ENCODE measurements at places on chromosomes 13 and 19.
A peak's percentile ranks its signal among the peaks of the same experiment; 100 is the strongest.

DNA sequence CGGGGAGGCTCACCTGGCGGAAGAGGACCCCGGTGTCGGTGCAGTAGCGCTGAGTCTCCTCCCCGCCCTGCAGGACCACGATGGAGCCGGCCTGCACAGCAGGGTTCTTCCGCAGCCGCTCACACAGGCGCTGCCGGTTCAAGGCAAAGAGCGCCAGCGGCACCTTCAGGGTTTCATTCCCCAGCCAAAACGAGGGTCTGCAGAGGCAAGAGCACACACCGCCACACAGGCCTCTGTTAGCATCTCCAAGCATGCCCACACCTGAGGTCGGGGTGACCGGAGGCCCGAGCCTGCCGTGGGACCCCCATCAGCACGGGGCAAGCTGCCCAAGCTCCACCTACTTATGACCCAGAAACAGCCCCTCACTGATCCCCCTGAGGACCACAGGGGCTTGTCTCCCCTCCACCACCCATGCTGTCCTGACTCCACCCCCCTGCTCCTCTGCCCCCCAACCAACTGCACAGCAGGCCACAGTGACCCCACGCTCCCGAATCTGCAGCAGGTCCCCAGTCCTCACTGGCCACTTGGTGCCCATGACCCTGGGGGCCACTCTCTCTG is 8.9 kb downstream of the PEPD start:
- H3K27me3 ChIP-seq, result no peaks in the 10 kb centered on the region
- no peaks in the 10 kb centered on the region for H3K36me3 ChIP-seq
- no peak for DNase-seq
- no peak overlapping the region for H3K27ac ChIP-seq
- no peaks in the 10 kb centered on the region for H3K4me1 ChIP-seq

DNA sequence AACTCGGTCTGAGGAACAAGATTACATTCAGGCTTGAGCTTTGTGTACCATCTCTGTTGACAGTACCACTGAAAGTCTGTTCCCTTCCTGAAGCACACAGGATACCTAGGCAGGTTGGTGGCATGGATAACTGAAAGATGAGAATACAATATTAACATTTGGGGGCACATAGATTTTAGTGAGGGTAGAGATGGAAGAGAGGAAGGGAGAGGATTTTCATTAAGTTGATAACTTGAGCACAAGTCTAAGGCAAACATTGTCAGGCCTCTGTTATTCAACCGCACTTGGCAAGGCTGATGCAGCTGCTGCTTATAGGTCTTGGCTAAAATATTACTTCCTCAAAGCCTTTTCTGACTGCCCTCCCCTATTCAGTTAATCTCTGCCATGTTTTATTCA is 10.9 kb downstream of the MIR17HG start:
- H3K4me3 ChIP-seq, result no peak overlapping the region
- H3K27me3 ChIP-seq, result no peaks in the 10 kb centered on the region
- peaks cover 45% of the 10 kb centered on the region for H3K36me3 ChIP-seq
- 0 out of 2 replicates have a peak overlapping the region, but pooled peaks have one; percentile 6 for H3K27ac ChIP-seq

DNA sequence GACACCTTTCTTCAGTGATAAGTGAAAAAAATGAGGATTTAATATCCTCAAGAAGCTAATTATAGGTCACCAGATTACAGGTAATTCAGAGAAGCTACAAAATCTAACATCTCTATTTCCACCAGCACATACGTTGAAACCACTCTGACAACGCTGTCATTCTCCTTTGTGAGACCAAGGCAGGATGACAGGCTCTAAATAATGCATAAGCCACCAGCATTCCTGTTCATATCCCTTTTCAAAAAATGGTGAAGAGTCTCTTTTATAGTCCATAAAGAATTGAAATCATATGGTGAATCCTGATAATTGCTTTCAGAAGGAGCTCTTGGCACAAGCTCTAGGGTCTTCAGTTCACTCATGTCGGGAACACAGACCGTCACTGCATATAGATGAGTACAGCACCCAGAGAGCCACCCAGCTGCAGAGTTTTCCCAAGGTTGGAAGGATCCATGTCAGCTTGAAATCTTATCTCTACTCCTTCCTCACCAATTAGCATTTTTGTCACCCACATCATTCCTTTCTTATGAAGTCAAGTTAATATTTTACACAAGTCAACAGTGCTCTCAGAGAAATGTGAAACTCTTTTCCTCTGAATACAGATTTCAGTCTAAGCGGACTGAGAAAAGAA is 431.4 kb downstream of the TBC1D4 start:
- DNase-seq, result no peak
- no peaks in the 10 kb centered on the region for H3K27me3 ChIP-seq
- no peak overlapping the region for H3K27ac ChIP-seq
- no peaks in the 10 kb centered on the region for H3K36me3 ChIP-seq

DNA sequence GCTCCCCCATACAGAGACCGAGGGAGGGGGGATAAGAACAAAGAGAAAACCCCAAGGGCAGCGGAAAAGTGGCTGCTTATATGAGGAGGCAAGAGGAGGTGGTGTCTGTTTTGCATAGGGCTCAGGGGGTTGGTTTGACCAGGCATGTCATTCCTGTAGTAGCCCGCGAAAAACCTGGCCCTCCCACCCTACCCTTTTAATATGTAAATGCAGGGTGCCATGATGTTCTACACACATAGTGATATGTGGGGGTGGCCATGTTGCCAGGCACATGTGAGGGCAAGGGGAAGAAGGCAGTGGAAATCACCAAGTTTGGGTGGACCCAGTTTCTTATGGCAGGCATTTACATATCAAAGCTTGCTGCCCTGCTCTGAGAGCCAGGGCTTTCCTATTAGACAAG is 203.5 kb upstream of the UBL3 start:
- H3K36me3 ChIP-seq, result no peaks in the 10 kb centered on the region
- H3K4me1 ChIP-seq, result no peaks in the 10 kb centered on the region
- H3K4me3 ChIP-seq, result no peak overlapping the region

DNA sequence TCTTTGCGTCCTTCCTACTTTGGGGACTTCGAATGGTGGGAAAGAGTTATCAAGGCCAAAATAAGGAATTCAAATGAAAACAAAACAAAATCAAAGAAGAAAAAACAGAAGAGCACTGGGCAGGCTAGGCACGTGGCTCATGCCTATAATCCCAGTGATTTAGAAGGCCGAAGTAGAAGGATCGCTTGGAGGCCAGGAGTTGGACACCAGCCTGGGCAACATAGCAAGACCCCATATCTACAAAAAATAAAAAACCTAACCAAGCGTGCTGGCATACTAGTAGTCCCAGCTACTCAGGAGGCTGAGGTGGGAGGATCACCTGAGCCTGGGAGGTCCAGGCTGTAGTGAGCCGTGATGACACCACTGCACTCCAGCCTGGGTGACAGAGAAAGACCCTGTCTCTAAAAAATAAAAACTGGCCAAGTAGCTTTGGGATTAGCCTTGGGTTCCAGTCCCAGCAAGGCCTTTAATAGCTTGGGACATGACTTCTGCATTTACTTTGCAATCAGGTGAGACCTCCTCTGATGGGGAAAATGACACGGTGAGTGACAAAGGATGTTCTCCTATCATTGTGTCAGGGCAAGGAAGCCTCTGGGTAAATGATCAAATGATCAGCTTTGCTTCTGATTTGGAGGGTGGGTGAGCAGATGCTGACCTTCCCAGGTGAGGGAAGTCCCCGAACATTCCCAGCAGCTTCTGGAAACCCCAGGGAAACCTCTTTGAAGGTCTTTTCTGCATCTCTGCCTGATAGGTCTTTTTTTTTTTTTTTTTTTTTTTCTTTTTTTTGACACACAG is 7.1 kb downstream of the ICAM1 start:
- no peak overlapping the region for H3K4me3 ChIP-seq
- H3K27me3 ChIP-seq, result no peaks in the 10 kb centered on the region
- no peak for DNase-seq
- H3K36me3 ChIP-seq, result peaks cover 5% of the 10 kb centered on the region

GRCh38 chr13:74904556-74904955 is 577.4 kb downstream of the TBC1D4 start:
- peak; percentile 9 for DNase-seq
- H3K4me3 ChIP-seq, result no peak overlapping the region
- H3K4me1 ChIP-seq, result no peaks in the 10 kb centered on the region
- no peaks in the 10 kb centered on the region for H3K36me3 ChIP-seq
- no peaks in the 10 kb centered on the region for H3K27me3 ChIP-seq

GRCh38 chr19:46384396-46384795 is 29.0 kb downstream of the CCDC8 start:
- no peak for DNase-seq
- no peak overlapping the region for H3K27ac ChIP-seq
- no peaks in the 10 kb centered on the region for H3K27me3 ChIP-seq

GRCh38 chr19:50994129-50994528 is 7.3 kb downstream of the KLK8 start:
- no peak overlapping the region for H3K27ac ChIP-seq
- H3K27me3 ChIP-seq, result no peaks in the 10 kb centered on the region
- no peak overlapping the region for H3K4me3 ChIP-seq
- H3K36me3 ChIP-seq, result no peaks in the 10 kb centered on the region
- no peaks in the 10 kb centered on the region for H3K4me1 ChIP-seq

GRCh38 chr13:64688893-64689677 is 2541.1 kb downstream of the PCDH9 start:
- no peak overlapping the region for H3K4me3 ChIP-seq
- no peaks in the 10 kb centered on the region for H3K4me1 ChIP-seq
- no peak overlapping the region for H3K27ac ChIP-seq
- DNase-seq, result no peak
- H3K27me3 ChIP-seq, result no peaks in the 10 kb centered on the region

GRCh38 chr13:49571299-49572240 is 13.8 kb downstream of the RCBTB1 start:
- no peaks in the 10 kb centered on the region for H3K27me3 ChIP-seq
- H3K4me1 ChIP-seq, result peaks cover 11% of the 10 kb centered on the region
- no peak overlapping the region for H3K27ac ChIP-seq
- peaks cover 14% of the 10 kb centered on the region for H3K36me3 ChIP-seq
- H3K4me3 ChIP-seq, result no peak overlapping the region
- no peak for DNase-seq

- DNase-seq, result no peak
- no peak overlapping the region for H3K27ac ChIP-seq
- peaks cover 4% of the 10 kb centered on the region for H3K27me3 ChIP-seq
- H3K4me3 ChIP-seq, result no peak overlapping the region
These were observed 48.7 kb downstream of the CCNE1 start for GRCh38 chr19:29860492-29860891.

GRCh38 chr13:64819081-64819480 is 2411.1 kb downstream of the PCDH9 start:
- no peak for DNase-seq
- H3K4me1 ChIP-seq, result no peaks in the 10 kb centered on the region

DNA sequence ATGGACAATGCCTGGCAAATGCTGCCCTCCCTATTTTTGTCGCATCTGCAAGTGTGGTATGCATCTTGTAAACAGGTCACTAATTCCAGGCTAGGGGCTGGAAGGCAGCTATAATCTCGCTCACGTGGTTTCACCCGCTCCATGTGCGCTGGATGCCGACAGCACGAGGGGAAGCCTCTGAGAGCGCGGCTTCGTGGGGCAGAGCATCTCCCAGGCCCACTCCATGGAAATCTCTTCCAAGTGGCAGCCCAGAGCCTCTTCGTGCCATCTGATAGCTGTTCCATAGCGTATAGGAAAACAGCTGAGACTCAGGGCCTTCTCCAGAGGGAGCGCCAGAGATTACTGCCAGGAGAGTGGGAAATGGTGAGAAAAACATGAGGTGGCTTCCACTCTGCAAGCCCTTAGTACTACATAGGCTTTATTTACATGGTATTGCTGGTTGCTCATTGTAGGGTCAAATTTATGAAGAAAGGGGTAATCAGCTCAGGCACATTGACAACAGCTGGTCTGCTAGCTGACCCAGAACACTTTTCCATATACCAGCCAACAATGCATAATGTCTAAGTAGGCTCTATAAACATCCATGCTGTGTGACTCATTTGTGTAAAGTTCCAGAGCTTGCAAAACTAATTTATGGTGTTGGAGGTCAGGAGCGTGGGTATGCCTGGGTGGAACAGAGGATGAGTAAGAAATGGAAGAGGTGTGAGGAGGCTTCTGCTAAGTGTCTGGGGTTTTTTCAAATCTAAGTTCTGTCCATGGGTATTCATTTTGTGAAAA is 165.2 kb downstream of the SHISA2 start:
- H3K27me3 ChIP-seq, result no peaks in the 10 kb centered on the region
- H3K36me3 ChIP-seq, result no peaks in the 10 kb centered on the region
- peaks cover 42% of the 10 kb centered on the region for H3K4me1 ChIP-seq
- no peak overlapping the region for H3K27ac ChIP-seq

DNA sequence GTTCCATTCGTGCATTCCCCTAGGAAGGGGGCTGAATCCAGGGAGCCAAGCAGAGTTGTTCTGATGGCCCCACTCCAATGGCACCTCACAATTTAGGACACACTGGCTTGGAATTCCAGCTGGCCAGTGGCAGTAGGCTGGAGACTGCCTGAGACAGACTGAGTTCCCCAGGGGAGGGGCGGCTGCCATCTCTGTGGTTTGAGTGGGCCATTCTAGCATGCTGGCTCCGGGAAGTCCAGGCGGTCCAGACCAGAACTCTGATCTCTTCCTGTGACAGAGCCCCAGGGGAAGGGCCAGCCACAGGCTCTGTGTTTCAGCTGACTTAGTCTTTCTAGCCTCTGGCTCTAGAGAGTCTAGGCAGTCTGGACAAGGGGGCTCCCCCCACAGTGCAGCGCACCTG is 29.5 kb upstream of the SLC7A1 start:
- H3K4me1 ChIP-seq, result no peaks in the 10 kb centered on the region
- H3K27ac ChIP-seq, result no peak overlapping the region
- H3K27me3 ChIP-seq, result peaks cover 14% of the 10 kb centered on the region
- H3K4me3 ChIP-seq, result no peak overlapping the region
- H3K36me3 ChIP-seq, result no peaks in the 10 kb centered on the region
- DNase-seq, result no peak

DNA sequence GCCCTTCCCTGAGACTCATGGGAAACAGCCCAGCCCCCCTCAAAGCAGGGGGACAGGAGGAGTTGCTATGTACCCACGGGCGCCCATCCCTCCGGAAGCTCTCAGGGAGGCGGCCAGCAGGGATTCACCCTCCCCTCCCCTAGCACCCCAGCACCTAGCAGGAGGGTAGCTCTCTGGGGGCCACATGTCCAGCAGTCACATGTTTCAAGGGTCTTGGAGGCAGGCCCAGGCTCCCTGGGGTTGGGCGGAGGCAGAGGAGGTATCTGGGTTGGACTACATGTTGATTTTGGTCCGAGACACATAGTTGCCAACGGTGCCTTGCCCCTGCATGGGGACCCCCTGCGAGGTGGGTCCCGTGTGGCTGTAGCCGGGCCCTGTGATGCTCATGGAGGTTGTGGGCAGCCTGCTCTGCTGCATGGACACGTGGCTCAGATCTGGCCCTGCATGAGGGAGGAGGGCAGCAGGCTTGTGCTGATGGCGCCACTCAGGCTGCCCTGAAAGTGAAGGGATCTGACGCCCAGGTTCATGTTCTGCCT is 7.0 kb upstream of the RNF6 start:
- no peak overlapping the region for H3K4me3 ChIP-seq
- H3K4me1 ChIP-seq, result no peaks in the 10 kb centered on the region
- no peaks in the 10 kb centered on the region for H3K36me3 ChIP-seq
- no peak overlapping the region for H3K27ac ChIP-seq

DNA sequence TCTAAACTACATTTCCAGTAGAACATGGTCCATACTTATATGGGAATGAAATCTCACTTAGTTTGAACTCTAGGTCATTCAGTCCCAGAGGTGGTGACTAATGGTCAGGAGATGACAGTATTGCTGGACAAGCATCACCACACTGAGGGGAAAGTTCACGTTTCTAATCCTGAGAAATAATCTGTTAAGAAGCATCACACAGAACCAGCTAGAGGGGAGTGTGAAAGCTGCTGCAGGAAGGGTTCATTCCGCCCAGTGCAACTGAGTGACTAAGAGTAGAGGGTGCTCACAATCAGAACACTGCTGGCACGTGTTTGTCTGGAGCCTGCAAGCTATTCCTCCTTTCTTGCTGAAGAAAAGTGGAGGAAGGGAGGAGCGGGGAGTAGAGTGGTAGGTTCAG is 2.7 kb downstream of the COL4A1 start:
- H3K27me3 ChIP-seq, result peaks cover 61% of the 10 kb centered on the region
- H3K4me3 ChIP-seq, result no peak overlapping the region
- no peak overlapping the region for H3K27ac ChIP-seq
- no peak for DNase-seq

Data from DND-41 (cell line).